ENCODE measurements at places on chromosomes 1 and 21. TPM values are rescaled to one million over a fixed set of nuclear protein-coding genes. Genes with fewer than 3 reads are reported as not detected.

- DNase-seq, result no peak
Measured at GRCh38 chr1:191206513-191207207, 729.0 kb upstream of the BRINP3 start.

DNA sequence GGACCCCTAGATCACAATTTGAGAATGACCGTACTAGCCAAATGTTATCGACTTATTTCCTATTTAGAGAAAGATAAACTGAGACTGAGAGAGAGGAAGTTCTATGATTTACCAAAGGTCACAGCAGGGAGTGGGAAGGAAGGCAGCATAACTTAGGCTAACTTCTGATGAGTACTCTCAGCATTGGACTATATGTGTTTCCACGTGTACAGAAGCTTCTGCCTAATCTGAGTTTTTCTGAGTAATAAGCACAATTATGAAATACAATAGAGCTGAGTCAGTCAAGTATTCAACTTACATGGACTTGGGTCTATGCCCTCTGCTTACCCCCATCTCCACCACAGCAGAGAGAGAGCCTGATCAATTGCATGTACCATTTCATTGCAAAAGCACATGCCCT lies 88.1 kb upstream of the HIVEP3 start:
- DNase-seq, result no peak

DNA sequence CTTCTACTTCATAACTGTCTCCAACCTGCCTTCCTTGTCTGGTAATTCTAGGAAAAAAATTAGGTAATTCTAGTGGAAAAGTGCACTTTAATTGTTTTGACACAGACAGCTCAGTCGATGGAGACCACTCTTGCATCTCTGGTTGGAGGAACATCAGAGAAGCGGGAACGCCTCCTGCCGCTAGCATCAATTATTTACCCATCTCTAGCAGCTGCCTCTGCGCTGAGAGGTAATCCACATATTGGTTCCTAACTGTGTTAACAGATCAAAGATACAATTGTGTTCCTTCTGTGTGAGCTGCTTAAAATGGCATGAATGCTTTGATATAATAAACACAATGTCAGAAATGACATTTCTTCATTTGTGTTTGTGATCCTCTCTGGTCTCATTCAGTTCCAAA lies 33.3 kb downstream of the C2CD2 start:
- no peak for DNase-seq

The AQP10 gene
- total RNA-seq, result not detected

The TAS1R1 gene
- not detected for total RNA-seq
